Stimulated activated CD4-positive, alpha-beta T cell treated with anti-CD3 and anti-CD28 coated beads, Interleukin-1b, Interleukin-23, amount 100 ng/mL, for 1 hour (primary cell): ENCODE measurements at places on chromosomes 2 and 18.

GRCh38 chr2:111946294-111947114 lies 48.1 kb downstream of the MERTK start:
- no peak for DNase-seq

GRCh38 chr2:83109284-83109683 lies 1349.8 kb downstream of the SUCLG1 start:
- DNase-seq, result no peak

DNA sequence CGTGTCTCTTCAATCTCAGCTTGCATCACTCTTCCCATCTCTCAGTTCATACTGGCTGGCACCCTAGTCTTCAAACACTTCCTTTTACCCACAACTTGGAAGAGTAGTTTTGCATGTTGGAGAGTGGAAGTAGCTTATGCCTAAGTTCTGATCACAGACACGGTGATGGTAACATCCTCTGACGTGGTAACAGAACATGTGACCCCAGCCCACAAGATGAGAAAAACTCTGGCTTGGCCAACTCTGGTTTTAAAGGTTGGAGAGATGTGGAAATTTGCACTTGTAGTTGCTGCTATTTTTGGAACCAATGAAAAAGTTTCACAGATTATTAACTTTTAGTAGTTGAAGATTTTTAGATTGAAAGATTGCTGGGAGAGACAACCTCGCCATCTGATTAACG lies 155.4 kb upstream of the SLC35G4 start:
- no peak for DNase-seq

DNA sequence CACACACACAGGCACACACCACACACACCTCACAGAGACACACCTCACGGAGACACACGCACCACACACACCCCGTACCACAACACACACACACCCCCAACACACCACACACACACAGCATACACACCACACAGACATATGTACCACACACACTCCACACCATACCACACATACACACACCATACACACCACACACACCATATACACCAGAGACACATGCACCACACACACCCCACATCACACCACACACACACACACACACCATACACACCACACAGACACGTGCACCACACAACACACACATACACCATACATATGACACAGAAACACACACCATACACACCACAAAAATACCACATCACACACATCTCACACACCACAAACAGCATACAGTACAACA lies 850.7 kb downstream of the RNF144A start:
- DNase-seq, result no peak

DNA sequence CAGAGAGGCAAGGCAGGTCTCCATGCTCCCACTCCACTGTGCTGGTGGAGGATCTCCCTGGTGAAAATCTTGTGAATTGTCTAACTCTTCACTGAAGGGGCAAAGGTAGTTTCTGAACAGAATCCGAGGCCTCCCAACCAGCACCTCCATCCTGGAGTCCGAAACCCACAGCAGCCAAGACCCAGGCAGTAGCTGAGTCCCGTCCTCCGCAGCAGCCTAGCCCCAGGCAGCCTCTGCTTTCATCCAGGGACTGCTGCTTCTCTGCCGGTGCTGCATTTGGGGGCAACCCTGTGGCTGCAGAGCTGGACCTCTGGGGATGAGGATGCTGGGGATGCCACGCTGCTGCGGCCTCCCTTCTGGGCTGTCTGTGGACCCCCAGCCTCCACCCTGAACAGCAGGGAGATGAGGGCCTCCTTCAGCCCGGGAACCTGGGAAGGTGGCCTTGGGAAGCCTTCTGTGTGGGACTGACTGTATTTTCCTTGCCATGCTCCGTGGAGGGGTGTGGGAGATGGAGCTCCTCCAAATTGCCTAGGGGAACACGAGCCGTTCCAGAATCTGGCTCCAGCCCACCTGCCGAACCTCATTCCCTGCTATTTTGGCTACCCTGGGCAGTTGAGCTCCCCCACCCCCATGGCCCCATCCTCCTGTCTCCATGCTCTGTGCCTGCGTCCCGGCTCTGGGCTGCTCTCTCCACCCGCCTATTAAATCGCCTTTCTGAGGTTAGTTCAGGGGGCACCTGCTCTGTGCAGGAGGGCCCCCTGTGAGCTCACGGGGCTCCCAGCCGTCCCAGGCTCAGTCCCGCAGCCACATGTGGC lies 48.2 kb downstream of the GREB1 start:
- DNase-seq, result no peak

- no peak for DNase-seq
These were observed 333.4 kb downstream of the GBX2 start for GRCh38 chr2:235834781-235835180.

GRCh38 chr2:73022024-73022568 lies 49.4 kb downstream of the SFXN5 start:
- no peak for DNase-seq

GRCh38 chr2:180359522-180360282 lies 352.6 kb upstream of the CWC22 start:
- no peak for DNase-seq

GRCh38 chr2:138665937-138666336 lies 114.3 kb downstream of the NXPH2 start:
- DNase-seq, result no peak

DNA sequence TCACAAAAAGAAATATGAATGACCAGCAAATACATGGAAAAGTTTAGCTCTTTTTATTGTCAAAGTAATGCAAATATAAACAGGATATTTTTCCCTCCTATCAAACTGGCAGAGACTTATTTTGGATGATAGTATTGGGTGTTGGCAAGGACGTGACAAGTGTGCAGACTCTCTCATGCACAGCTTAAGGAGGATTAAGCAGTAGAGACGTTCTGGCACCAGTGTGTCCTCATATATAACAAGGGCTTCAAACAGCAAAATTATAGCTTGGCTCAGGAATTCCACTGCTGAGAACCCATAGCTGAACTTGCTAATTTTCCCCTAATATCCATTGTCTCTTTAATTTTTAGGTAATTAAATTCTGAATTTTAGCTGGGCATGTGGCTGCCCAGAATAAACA lies 114.4 kb downstream of the FAM124B start:
- DNase-seq, result no peak

DNA sequence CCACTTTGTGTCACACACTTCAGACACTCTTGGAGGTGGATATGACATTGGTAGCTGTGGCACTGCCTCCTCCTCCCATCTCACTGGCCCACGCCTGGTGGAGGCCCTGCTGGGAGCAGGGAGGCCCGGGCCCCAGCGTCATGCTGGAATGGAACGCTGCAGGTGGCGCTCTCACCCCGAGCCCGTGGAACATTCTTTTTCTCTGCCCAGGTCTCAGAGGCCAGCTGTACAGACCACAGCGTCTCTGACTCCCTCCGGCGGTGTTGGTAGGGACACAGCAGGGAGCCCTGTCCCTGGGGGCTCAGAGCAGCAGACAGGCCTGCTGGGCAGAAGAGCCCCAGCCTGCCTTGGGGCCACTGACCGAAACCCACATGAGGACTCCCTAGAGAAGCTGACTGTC lies 218.1 kb downstream of the TWIST2 start:
- DNase-seq, result no peak

- DNase-seq, result no peak
These were observed 1.7 kb upstream of the SKOR2 start for GRCh38 chr18:47253101-47253654.
